ENCODE measurements at places on chromosomes 2 and 18.

- no peak for DNase-seq
Observed at GRCh38 chr2:159944874-159945273, 117.5 kb downstream of the PLA2R1 start.

DNA sequence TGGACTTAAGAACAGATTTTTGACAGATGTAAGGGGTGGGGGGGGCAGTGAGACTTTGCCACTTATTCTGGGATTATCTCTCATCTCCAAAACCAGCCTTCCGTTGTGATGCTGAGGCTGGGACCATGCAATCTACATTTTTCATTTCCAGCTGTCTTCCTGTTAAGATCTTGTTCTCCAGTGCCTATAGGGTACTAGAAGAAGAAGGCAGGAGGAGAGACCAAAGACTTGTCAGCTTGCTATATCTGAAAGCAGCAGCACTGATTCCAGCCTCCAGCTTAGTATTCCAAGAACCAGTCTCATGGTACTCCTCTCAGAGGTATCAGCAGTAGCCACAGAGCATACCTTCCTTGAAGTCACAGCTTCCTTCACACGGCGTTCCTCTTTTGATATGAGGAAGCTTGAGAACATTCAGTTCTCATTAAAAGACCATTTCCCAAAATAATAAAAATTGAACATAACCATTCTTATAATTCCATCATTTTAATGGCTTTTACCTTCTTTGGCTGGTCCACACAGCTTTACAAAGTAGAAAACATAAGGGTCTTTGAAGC, 49.8 kb downstream of the USP34 start:
- DNase-seq: no peak

- no peak for DNase-seq
Observed at GRCh38 chr2:78416625-78417300, 608.7 kb upstream of the REG3G start.

GRCh38 chr18:69786427-69786826, 161.2 kb downstream of the CD226 start:
- DNase-seq: no peak

- no peak for DNase-seq
Observed at GRCh38 chr2:190103144-190103543, 40.6 kb upstream of the MSTN start.

DNA sequence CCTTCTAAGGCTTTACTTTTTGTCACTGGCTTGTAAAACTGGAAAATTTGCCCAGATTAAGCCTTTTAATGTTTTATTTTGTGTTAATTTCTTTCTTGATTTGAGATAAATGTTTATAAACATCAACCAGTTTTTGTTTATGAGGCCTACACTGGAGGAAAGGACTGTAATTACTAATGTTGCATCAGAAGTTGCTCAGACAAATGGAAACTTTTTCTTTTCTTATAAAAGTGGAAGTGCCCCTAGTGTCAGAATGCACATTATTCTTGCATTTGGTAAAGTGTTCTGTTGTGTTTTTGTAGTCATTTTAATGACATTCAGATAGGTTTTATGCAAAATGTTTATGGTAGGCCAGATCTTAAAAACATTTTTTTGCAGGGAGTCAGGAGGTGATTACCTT, 25.3 kb downstream of the LCLAT1 start:
- no peak for DNase-seq

- no peak for DNase-seq
Observed at GRCh38 chr2:199602896-199603717, 145.4 kb upstream of the SATB2 start.

GRCh38 chr2:145289946-145290345, 770.0 kb upstream of the ZEB2 start:
- no peak for DNase-seq

DNA sequence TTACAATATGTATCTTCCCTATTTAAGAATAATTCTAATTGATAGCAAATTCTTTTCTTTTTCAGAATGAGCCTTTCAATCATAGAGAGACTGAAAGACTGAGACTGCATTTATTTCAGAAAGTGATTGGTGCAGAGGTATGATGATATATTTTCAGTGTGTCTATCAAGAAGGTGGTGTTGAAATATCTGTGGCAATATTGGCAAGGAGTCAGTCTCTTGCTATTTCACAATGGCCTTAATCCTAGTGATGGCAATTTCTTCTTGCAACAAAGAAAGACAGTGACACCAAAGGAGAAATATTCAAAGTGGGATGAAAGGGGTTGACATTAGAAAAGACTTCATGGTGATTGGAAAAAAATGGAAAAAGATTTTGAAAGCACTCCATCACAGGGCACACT, 21.7 kb upstream of the ZBTB14 start:
- DNase-seq: peak; percentile 23

- DNase-seq: no peak
Observed at GRCh38 chr2:215022418-215022817, 116.0 kb downstream of the ABCA12 start.

DNA sequence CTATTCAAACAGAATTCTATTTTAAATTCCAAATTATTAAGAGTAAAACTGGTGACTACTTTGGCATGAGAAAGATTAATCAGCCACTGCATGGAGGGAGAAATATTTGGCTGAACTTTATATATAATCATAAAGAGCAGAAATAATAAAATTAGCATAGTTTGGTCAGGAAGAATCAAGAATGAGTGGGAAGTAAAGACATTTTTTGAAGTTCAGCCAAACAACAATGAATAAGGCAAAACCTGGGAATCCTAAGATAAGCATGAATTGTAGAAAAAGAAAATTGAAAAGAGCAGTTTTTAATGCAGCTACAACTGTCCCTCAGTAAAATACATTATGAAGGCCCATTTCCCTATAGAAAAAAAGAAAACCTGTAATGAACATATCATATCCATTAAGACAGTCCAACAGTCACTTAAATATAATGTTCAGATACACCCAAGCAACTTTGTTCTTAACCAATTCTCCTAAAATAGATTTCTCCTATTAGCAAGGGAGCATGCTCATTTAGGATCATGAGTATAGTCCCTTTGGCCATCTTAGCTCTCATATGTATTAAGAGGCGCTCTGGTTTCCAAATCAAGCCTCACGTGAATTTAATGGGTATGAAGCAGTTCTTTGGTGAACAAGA, 6.5 kb downstream of the TMEM17 start:
- no peak for DNase-seq

- DNase-seq: no peak
Observed at GRCh38 chr18:45687621-45688020, 36.4 kb upstream of the SLC14A1 start.

- peak; percentile 22 for DNase-seq
Observed at GRCh38 chr18:12934454-12935071, 13.2 kb upstream of the SEH1L start.
